ENCODE measurements at places on chromosomes 2 and 18.

- no peak for DNase-seq
These were observed 136.5 kb downstream of the DSEL start for GRCh38 chr18:67379981-67380380.

GRCh38 chr2:236109473-236109872 lies 58.7 kb downstream of the GBX2 start:
- DNase-seq: no peak

DNA sequence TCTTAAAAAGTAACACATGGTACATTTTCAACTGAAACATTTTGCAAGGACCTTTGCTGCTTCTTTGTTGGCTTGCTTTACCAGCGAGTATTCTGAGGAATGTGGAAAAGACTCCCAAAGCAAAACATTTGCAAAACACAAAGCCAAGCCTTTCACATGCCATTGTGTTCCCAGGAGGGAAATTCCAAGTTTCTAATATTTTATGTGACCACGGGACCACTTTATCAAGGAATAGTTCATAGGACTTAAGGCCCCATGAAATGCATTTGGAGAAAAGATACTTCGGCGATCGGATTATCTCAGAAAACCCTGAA lies 26.2 kb downstream of the CYP27C1 start:
- DNase-seq: no peak

DNA sequence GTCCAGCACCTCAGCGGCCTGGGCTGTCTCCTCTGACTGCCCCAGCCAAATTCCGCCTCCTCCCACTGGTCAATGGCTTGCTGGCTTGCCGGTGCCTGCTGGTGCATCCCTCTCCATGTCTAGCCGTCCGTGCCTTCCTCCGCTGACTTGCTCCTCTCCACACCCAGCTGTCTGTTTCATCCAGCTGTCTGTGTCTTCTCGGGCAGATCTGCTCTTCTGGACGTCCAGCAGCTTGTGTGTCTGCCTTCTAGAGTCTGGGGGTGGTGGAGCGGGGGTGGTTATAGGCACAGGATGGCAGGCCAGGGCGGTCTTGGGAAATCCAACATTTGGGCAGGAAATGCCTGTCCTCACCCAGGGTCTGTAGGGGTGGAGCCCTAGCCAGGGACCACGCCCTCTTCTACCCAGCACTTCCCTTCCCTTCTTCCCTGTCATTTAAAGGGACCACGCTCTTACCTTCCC lies 369.2 kb downstream of the GALNT13 start:
- DNase-seq: no peak

GRCh38 chr2:99910902-99911301 lies 231.5 kb downstream of the AFF3 start:
- no peak for DNase-seq

DNA sequence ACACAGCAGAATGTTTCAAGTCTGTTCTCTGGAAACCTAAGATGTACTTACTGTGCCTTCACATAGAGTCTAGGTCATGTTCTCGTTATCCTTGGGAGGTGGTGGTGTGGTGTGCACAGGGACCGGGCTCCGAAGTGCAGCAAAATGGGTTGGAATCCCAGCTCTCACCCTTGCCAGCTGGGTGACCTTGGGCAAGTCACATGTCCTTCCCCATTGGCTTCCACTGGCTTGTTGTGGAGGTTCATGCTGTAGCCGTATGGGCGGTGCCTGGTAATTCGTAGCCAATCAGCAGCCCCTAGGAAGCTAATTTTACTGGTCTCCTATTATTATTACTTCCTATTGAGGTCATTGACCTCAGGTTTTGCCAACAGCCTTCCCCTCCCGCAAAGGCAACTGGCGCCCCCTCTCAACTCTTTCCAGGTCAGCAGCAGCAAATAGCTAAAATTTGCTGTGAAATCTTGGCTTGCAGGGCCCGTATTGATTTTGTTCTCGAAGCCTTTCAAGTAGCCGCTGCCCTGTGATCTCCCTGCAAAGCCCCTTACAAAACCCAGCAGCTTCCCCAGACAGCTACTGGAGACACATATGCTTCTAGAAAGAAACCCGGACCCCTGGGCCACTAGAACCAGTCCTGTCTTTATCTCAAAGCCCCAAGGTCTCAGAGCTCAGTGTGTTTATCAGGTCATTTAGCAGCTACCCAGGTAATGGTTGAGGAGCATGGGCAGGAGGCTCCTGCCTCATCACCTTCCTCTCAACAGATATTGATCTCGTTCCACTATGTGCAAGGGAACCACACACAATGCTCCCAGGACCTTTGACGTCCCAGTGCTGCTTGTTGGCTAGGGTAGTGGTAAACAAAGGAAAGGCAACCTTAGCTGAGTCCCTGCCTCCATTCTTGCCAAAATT lies 66.5 kb upstream of the SLC1A4 start:
- DNase-seq: no peak

- no peak for DNase-seq
These were observed 3.9 kb downstream of the INPP4A start for GRCh38 chr2:98448441-98449145.

DNA sequence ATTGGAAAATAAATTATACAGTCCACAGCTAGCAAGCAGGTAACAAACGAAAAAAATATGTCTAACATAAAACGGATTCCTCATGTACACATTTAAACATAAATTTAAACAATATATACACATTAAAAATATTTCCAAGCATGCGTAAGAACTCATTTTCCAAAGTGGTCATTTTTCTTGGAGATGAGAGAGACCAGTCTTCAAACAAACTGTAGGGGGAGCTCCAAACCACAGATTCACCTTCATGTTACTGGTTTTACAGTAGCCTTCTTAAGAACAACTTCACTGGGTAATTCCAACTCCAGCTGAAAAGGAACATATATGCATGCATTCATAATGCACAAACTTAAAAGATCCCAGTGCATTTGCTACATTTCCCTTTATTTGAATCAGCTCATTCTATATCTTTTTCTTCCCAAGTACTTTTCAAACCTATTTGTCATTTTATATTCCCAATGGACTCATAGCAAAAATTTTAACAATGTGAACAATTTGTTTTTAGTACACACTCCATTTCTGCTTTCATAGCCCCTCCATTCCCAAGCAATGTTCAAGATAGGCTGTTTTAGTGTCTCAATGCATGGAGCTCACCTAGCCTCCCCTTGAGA lies 4.7 kb upstream of the STAMBP start:
- no peak for DNase-seq

DNA sequence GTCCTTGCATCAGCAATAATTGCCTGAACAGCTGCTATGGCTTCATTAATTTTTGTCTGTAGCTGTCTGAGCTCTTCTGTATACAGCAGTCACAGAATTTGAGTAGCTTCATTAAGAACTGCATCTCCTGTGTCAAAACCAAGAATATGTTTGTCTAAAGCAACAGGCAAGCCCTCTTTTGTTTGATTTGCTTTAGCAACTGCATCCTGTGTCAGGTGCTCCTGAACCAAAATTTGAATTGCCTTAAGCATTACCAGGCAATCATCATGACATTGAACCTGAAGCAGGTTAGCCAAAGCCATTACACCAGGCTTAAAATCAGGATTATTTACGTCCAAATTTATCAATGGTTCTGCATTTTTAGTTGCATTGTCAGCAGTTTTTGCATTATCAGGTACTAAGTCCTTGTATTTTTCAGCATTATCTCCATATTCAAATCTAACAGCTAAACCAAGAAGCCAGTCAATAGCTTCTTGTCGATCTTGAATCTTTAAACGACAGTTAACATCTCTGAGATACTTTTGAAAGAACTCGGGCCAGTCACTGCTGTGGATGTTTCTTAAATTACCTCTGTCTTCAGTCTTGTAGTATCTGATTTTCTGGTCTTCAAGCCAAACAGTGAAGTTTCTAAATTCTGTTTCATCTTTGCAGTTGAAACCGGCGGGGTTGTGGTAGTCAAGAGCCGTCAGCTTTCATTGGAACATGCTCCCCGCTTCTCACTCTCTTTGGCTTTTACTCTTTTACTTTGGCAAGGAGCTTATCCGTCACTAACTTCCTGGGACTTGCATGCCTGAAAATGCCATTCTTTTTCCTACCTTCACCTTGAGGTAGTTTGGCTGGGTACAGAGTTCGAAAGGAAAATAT lies 42.2 kb downstream of the MERTK start:
- DNase-seq: no peak

GRCh38 chr18:3060667-3061580 lies 48.0 kb upstream of the LPIN2 start:
- DNase-seq: peak; percentile 7

DNA sequence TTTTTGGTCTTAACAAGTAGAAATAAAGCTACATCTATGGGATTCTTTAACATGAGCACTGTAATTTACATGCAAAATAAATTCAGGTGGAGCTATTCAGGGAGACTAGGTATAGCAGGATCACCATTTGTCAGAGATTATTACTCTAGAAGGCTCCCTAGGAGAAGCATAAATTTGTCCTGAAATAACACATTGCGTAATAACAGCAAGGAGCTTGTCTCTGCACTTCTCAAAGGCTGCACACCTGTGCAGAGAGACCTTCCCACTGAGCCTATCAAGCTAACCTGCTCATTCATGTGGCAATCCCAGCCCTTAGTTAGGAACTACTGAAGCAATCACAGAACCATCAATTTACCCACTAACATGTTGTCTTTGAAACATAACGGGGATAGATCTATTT lies 437.4 kb upstream of the MC4R start:
- no peak for DNase-seq

DNA sequence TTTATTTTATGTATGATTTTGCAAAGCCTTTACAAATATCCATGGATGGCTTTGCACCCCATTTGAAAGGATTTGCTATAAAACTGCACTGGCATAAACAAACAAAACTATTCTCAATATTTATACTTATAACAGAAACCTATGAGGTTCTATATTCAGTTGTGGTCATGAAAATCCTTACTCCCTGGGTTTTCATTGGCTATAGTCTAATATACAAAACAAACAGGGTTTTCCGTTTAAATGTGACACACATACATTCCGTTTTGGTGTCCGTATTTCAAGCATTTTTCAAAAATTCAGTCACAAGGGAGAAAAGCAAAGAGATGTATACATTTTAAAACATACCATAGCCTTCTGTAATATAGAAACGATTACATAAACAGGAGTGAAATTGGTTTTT lies 100.0 kb downstream of the TCF4 start:
- DNase-seq: no peak

DNA sequence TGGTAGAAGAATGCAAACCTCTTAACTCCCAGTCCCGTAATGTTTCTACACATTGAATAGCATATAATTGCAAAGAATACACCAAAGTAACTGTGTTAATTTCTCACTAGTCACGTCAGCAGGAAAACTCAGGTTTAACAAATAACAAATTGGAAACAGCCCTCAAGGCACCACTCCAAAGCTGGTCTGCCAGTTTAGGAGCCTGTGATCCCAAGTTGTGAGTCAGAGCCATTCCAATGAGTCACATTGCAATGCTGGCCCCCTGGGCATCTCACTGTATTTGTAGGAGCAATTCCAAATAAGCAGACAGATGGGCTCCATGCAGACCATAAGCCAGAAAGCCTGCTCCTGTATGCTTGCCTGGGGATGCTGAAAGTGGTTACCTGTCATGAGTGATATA lies 143.2 kb upstream of the SETBP1 start:
- DNase-seq: no peak

DNA sequence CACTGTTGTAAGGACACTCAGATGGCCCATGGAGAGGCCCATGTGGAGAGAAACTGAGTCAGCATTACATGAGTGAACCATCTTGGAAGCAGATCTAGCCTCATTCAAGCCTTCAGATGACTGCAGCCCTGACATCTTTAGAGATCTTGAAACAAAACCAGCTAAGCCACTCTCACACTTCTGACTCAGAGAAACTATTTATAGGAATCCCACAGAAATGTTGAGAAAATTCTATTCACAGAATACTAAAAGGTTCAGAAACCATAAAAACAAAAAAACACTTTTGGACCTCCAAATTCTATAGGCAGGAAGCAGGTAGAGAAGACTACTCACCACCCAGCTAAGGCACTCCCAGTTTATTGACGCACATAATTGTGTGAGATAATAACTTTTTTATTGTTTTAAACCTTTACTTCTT lies 8.7 kb downstream of the TMEM169 start:
- no peak for DNase-seq

- no peak for DNase-seq
These were observed 110.7 kb downstream of the INO80D start for GRCh38 chr2:205975082-205975949.

DNA sequence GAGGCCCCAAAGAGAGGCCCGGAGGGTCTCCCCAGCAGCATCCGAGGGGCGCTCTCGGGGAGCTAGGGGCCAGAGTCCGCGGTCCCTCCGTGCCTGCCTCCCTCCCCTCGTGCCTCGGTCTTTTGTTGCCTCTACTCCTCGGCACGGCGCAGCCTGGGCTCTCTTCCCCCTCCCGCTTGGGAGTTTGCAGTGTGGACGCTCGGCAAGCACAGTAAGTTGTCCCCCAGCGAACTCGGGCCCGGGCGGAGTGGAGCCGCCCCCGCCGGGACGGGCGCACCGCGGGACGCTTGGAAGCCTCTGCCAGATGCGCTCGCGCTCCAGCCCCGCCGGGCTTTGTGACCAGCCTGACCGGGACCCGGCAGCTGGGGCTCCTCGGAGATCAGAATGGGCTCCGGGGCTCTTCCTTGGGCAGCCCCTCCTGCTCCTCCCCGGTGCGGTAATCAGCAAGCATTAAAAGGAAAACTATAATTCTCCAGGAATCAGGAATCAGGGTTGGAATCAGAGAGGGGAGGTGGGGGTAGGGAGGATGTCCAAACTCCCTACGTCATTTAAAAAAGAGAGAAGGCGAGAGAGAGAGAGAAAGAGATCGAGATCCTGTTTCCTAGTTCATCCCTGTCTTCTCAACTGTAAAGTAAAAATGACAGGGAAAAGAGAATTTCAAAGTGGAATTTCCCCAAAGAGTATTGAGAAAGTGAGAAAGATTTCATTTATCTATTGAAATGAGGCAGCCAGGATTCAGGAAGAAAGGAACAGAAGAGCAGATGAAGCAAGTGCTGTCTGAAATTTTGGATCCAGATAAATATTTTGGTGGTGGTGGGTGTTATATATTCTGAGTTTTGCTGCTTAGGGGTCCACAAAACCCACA lies 786 bp upstream of the TMEM200C start:
- no peak for DNase-seq

GRCh38 chr2:55565613-55566012 lies 46.1 kb downstream of the CFAP36 start:
- DNase-seq: no peak

- no peak for DNase-seq
These were observed 155.5 kb upstream of the ID2 start for GRCh38 chr2:8526403-8526696.

GRCh38 chr2:150156415-150156814 lies 331.1 kb downstream of the RND3 start:
- no peak for DNase-seq

DNA sequence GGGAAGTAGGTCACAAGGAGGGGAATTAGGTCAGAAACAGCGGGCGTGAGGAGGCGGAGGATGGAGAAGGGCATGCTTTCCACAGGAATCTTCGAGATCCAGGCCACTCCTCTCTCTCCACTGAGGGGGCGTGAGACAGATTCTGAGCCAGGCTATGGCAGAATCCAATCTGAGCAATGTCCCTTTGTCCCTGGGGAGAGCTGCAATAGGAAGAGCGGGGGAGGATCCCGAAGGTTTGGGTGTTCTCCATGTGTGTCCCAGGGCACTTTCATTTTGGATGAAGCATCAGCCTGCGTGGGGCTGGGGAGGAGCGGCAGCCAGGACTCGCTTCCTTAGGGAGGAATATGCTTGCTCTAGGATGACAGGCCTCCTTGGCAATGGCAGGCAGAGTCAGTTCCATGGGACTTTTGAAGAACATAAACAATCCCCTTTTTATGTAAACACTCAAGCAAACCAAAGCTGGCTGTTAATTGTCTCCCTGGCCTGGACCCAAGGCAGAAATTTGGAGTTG lies 84.0 kb downstream of the LIPG start:
- no peak for DNase-seq

GRCh38 chr2:107729440-107729839 lies 97.3 kb upstream of the RGPD4 start:
- no peak for DNase-seq
